ENCODE measurements at places on chromosomes 4 and X.

- no peak for DNase-seq
These were observed 27.1 kb downstream of the PAK3 start for GRCh38 chrX:111123125-111123524.

- DNase-seq = no peak
These were observed 76.0 kb upstream of the MXD4 start for GRCh38 chr4:2337896-2338295.

DNA sequence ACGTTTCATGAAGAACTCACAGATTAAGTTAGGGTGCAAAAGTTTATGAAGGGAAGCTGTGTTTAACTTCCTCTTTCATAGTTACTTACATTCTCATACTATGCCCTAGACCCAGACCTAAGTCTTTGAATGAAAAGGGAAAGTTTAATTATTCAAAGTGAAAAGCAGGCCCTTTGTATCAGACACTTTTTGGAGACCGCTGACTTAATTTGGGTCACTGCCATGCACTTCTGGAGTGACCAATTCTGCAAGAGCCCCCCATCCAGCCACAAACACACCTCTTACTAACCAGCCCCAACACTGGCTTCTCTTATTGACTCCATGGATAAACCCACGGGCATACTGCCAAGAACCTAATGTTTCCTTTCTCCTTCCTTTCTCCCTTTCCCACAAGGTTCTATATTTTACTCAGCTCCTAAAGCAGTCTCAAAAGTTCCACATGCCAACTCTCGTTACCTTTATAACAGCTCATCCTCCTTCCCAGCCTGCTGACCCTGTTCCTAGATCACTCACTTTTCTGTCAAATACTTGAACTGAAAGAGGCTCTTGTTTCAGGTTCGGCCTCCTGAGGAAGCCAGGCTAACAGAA, 34.5 kb downstream of the ABCE1 start:
- DNase-seq = no peak

GRCh38 chr4:8118531-8118930, 40.1 kb downstream of the ABLIM2 start:
- DNase-seq = no peak

GRCh38 chr4:169940460-169940859, 85.7 kb downstream of the MFAP3L start:
- DNase-seq = no peak

Data from stimulated activated CD4-positive, alpha-beta T cell treated with anti-CD3 and anti-CD28 coated beads, Interleukin-12 subunit alpha, Interleukin-12 subunit beta, amount 100 ng/mL, for 48 hours (primary cell).